ENCODE measurements at places on chromosomes 2 and 18. TPM values are rescaled to one million over a fixed set of nuclear protein-coding genes. Genes with fewer than 3 reads are reported as not detected.

DNA sequence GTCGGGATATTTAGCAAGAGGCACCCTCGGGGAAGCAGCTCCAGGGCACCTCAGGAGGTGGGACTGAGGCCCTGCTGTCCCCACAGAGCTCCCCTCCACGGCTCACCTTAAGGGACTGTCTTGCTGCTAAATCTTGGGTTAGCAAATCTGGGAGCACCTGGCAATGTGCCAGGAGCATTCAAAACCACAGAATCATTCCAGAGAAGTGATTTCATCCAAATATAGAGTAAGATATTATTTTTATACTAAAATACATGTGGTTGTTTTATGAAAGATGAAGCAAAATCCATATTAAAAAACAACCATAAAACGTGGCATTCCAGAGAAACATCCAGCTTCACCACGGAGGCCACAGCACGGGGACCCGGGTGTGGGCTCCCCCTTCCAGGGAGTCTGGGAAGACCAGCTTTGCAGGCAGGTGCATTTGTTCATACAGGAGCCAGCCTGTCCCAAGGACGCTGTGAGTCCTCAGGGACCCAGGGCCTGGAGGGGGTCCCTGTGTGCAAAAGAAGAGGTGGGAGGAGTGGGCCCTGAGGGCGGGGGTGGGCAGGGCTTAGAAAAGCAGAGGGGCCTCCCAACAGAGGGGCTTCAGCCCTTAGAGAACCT, 16.3 kb downstream of the HS1BP3 start:
- H3K27ac ChIP-seq = no peak overlapping the region
- H3K36me3 ChIP-seq = no peaks in the 10 kb centered on the region
- H3K4me3 ChIP-seq = no peak overlapping the region
- H3K4me1 ChIP-seq = no peaks in the 10 kb centered on the region
- no peaks in the 10 kb centered on the region for H3K27me3 ChIP-seq

Gene NDC80
- 92.3 TPM for total RNA-seq

DNA sequence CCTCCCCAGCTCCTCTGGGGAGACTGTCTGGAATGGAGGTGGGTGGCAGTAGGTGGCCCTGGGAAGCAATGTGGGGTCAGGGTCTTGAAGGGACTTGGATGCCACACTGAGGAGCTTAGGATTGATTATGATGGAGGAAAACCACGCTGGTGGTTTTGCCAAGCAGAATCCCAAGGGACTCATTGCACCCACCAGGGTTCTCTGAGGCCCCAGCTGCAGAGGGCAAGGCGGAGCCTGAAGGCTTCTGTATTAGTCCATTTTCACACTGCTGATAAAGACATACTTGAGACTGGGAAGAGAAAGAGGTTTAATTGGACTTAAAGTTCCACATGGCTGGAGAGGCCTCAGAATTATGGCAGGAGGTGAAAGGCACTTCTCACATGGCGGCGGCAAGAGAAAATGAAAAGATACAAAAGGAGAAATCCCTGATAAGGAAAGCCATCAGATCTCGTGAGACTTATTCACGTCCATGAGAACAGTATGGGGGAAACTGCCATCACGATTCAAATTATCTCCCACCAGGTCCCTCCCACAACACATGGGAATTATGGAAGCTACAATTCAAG, 87.2 kb upstream of the YWHAQ start:
- H3K27ac ChIP-seq = no peak overlapping the region
- H3K27me3 ChIP-seq = no peaks in the 10 kb centered on the region
- peaks cover 4% of the 10 kb centered on the region for H3K4me1 ChIP-seq
- no peaks in the 10 kb centered on the region for H3K36me3 ChIP-seq
- DNase-seq = no peak

DNA sequence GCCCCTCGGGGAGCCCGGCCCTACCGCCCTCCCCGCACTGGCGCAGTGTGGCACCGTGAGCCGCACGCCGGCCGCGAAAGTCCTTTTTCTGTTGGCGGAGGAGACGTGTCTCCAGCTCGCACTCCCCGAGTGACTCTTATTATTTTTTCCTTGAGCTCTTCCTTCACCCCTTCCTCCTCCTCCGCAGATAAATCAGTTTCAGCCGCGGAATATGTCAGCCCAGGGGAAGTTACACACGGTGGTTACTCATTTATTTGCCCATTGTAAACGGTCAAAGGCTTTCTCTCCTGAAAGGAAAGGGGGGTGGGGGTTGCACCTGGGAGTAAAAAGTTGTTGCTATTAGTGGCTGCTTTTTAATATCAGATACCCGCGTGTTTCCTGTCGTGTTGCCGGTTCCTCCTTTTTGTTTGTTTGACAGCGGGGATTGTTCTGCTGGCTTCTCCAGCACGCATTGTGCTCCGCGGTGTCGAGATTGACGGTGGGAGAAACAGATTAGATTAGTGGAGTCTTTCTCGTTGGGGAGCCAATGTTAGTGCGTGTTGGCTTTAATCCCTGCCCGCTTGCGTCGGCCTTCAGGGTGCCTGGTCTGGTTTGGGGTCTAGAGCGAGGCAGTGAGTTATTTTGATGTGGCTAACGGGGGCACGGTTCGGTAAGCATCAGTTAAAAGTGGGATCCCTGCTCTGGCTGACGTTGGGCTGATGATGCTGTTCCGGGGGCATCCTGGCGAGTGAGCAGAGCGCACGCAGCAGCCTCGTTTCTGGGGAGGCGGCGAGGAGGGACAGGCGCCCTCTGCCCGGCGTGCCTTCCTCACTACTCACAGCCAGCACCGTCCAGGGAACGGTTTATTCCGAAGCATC, 1.6 kb downstream of the CRIM1 start:
- peaks cover 23% of the 10 kb centered on the region for H3K4me1 ChIP-seq
- no peaks in the 10 kb centered on the region for H3K36me3 ChIP-seq
- H3K27me3 ChIP-seq = peaks cover 60% of the 10 kb centered on the region
- peak overlapping the region; percentile 61 for H3K27ac ChIP-seq
- peak overlapping the region; percentile 77 for H3K4me3 ChIP-seq

DNA sequence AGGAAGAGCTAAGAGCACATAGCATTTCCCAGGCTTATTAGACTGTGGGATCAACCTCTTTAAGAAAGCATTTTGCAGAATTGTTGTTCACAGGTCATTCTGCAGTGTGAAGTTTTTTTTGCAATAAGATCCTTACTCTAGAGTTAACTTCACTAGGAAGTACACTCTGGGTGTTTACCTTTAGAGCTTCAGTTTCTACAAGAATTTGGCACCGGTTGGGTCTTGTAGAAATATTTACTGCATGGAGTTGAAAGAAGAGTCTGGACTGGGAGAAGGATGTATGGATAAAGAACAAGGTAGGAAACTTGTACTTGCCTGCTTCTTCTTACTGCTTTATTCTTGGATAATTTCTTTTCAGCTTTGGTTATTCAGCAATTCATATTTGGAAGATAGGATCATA, 944.9 kb upstream of the GYPC start:
- no peaks in the 10 kb centered on the region for H3K36me3 ChIP-seq
- H3K4me3 ChIP-seq = no peak overlapping the region
- H3K27ac ChIP-seq = no peak overlapping the region
- H3K27me3 ChIP-seq = no peaks in the 10 kb centered on the region
- DNase-seq = no peak

Gene FTCDNL1
- total RNA-seq = 2.4 TPM

GRCh38 chr18:71784777-71785176, 759.4 kb downstream of the CBLN2 start:
- no peaks in the 10 kb centered on the region for H3K36me3 ChIP-seq
- H3K4me1 ChIP-seq = no peaks in the 10 kb centered on the region
- no peak overlapping the region for H3K27ac ChIP-seq
- no peak for DNase-seq
- no peak overlapping the region for H3K4me3 ChIP-seq

Gene CYTIP
- 279 TPM for total RNA-seq

Data from activated CD4-positive, alpha-beta T cell treated with anti-CD3 and anti-CD28 coated beads, Interleukin-2, amount 10 ng/mL, durations not matched to agents 7 days and 5 days (primary cell).